ENCODE measurements at places on chromosomes 11 and 22.

DNA sequence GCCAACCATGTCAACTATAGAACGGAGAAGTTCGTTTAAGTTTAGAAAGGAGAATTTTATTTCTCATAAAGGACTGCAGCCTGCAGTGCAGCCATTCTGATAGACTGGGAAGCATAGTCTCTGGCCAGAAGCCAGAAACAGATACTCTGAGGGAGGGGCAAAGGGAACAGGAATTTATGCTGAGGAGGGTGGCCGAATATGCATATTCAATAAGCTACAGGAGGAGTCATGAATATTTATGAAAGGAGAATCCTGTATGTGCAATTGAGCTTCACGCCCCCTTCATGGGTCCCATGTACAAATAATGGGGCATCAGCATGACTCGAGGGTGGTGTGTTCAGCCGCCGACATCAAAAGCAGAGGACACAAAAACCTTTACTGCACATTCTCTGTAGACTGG, 199.9 kb downstream of the CWF19L2 start:
- DNase-seq: no peak

DNA sequence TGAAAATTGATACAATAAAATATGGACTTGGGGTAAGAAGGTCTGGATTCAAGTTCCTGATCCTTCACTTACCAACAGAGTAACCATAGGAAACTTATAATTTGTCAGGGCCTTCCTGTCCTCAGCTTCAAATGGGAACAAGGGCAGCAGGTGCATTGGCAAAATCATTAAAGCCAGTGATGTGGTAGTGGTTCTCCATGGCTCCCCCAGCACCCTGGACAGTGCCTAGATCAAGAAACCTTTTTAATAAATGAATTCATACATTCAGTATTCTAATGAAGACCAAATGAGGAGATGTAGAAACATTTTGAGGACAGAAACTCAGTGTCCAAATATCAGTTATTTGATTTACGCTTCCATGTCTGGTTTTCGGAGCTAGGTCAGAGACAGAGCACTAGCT, 51.1 kb downstream of the SPATA19 start:
- no peak for DNase-seq

- DNase-seq: no peak
Measured at GRCh38 chr11:113016905-113017304, 55.7 kb downstream of the NCAM1 start.

DNA sequence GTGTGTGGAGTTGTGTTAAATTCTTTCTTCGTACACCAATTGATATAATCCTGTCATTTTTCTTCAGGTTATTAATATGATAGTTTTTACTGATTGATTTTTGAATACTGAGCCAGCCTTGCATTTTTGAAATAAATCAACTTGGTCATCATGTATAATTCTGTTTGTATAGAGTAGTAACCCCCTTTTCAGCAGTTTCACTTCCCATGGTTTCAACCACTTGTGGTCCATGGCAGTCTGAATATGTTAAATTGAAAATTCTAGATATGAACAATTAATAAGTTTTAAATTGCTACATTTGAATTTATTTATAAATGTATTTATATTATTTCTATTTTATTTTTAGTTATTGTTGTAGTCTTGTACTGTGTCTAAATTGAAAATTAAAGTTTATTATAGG, 32.6 kb downstream of the MS4A6A start:
- DNase-seq: no peak

GRCh38 chr11:63609971-63610580, 4.2 kb downstream of the PLAAT3 start:
- no peak for DNase-seq

DNA sequence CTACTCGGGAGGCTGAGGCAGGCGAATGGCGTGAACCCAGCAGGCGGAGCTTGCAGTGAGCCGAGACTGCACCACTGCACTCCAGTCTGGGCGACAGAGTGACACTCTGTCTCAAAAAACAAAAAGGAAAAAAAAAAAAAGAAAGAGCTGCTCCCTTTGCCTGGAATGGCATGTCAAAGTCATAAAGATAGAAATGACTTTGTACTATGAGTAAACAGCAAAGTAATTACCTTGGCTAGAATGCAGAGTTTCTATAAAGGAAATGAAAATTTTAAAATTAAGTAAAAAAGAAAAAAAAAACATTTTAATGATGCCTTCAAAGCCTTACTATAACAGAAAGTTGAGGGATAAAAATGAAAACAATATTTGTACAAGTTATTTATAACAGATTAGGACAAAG, 10.1 kb downstream of the PPP2R1B start:
- DNase-seq: no peak

- DNase-seq: no peak
Measured at GRCh38 chr22:45468872-45469271, 33.8 kb upstream of the FBLN1 start.

DNA sequence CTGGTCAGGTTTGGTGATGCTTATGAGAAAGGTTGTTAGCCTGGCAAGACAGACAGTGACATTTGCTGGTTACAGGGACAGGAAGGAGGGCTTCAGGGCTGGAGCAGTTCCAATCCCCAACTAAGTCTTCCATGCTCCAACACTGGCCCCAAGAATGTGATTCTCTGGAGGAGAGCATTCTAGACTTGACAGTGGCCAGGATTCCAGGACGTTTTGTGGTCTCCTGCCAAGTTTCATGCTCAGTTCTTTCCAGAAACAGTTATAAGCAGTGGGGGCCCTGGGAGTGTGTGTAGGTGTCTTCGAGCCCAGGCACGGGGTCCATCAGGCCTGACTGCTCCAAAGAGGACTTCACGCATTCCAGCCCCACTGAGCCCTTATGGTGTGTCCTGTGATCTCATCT, 8.9 kb upstream of the GRK3 start:
- DNase-seq: no peak

- DNase-seq: no peak
Measured at GRCh38 chr11:44315947-44316658, 6.2 kb upstream of the ALX4 start.

DNA sequence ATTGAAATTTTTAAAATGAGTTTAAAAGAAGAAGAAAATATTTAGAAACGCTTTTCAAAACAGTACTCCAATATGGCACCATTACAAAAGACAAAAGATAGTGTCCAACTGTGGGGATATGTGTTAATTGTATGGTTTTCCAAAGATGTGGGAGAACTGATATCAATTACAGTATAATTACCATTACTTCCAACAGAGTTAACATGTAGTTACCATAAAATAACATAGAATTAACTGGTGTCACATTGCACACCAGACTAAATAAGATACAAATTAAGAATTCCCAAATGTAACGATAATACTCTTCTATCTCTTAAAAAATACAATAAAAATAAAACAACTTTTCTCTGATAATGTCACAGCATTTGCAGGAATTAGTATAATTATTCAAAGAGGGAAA, 329.5 kb downstream of the SOX6 start:
- DNase-seq: no peak

- no peak for DNase-seq
Measured at GRCh38 chr11:74135127-74135840, 35.5 kb downstream of the C2CD3 start.

- DNase-seq: peak; percentile 40
Measured at GRCh38 chr22:17266251-17266971, 47.2 kb upstream of the ADA2 start.

DNA sequence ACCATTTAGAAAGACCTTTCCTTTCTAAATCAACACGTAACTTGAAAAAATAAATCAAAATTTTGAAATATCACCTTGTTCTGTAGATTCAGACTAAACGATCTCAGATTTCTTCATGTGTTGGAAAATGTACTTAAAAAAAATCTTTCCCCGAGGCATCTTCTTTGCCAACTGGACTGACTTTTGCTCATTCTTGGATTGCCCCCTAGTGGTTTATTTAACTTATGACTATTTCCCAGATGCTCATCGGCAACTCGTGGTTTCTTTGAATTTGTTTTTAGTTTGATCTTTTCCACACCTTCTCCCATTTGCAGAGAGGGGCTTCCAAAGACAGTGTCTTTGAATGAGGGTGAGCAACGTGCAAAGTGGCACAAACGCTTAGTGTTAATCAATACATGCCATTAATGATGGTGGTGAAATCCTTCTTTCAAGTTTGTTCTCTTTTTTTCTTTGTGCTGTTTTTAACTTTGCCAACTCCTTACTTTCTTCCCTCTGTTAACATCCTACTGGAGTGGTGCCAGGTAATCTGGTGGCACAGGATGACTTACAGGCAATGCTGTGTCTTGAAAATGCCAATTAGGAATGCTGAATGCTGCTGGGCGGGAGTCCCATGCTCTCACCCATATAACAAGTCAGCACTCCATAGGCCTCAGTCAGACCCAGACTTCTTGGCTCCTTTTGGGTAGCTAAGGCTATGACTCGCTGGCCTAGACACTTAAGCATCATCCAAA, 18.3 kb downstream of the PRSS23 start:
- peak; percentile 29 for DNase-seq

- peak; percentile 59 for DNase-seq
Measured at GRCh38 chr11:13772223-13773046, 104.0 kb downstream of the FAR1 start.

DNA sequence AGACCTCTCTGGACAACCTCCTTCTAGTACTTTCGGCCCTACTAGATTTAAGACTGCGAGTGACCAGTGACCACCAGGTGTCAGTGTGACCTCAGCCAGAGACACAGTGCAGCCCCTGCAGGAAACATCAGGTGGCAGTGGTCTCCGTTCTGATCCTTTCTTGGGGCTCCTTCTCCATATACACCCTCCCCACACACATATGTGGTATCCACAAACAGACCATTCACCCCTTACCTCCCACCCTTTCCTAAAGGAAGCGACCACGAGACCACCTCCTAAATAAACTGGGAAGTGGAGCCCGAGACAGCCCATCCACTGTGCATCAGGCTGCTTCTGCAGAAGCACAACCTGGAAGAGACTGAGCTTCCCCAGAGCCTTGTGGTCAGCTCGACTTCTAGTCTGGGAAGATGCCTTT, 38.5 kb upstream of the CYP2D6 start:
- DNase-seq: peak; percentile 68

DNA sequence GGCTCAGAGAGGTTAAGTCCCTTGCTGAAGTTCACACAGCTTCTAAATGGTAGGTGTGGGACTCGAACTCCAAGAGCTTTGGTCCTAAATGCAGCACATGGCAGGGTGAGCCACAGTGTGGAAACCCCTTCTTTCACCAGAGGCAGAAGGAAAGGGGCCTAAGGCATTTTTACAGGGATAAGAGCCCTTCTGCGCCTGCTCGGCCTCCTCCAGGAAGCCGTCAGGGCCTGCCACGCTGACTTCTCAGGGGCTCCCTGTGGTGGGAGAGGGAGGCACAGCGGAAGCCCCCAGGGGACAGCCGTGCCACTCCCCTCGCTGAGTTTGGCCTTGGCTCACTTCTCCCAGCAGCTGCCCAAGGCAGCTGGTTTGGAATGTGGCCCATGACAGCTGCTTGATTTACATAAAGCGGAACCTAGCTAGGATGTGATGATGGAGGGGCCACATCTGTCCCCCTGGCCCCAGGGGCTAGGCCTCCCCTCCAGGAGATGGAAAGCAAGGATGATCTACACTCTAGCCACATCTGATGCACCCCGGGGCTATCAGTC, 35.4 kb downstream of the CD82 start:
- no peak for DNase-seq

GRCh38 chr11:12994476-12994875, 14.6 kb upstream of the RASSF10 start:
- no peak for DNase-seq

DNA sequence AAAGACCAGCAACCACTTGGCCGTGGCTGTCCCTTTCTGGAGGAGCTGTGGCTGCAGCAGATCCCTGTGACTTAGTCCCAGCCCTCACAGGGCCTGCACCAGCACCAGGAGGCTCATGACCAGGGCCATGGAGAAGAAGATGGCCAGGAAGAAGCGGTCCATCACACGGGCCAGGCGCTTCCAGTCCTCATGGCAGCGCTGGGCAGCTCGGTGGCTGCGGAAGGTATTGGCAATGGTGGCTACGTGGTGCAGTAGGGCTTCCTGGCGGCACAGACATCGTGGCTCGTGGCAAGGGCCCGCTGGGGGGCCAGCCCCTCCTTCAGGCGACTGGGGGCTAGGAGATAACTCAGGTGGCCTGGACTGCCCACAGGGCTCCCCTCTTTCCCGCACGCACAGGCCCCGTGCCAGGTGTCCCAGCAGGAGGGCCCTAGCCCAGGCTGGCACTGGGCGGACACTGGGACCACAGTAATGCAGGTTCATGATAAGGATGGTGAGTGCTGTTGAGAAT, 5.1 kb downstream of the CHRNA10 start:
- DNase-seq: no peak

DNA sequence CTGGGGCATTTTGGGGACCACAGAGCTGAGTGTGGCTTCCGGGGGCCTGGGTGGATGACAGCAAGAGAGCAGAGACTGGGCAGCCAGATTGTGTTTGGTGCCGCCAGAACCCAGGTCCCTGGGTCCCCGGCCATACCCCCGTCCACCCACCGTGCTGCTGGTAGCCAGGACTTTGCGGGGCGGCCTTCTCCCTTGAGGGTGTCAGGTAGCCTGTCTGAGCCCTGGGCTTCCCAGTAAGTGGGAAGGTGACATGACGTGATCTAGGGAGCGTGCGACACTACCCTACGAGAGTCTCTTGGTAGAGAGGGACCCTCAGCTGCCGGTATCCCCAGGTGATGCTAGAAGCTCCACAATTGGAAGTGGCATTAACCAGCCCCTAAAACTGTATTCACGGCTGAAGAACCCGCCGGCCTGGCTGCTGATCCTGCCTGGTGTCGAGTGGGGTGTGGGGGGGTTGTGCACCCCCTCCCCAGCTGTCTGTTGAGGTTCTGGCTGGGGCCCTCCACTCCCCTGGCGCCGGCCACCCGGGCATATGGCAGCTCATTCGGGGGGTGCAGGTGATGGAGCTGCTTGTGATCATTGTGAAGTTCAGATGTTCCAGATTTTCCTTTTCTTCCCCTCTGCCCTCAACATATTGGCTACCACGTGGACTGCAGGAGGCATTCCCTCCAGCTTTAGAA, 66.9 kb downstream of the MPPED1 start:
- DNase-seq: no peak

GRCh38 chr11:135062994-135063393, 651.0 kb upstream of the B3GAT1 start:
- no peak for DNase-seq

DNA sequence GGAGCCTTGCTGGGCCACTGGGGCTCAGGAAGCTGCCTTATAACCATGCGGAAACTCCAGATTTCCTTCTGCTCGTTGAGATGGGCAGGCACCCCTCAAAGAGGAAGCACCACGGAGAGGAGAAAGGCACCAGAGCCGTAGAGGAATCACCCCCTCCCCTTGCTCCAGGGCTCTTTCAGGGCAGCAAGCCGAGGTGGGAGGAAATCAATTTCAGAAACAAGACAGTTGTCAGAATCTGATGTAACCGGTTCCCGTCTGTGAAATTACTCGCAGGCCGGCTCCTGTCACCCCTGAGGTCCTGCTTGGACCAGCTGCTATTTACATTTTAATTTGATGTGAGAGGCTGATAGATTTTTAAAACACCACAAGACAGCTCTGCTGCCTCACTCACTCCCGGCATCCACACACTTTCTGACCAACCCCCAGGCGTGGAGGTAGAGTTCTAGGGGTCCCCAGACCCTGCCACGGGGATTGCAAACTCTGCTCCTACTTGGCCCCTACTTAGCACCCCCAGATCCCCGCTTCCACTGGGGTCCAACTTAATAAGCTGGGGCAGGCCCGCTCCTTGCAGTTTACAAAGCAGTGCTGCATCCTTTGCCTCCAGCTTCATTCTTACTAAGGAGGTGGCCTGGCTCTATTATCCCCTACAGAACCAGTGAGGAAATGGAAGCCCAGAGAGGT, 162.5 kb downstream of the CEP164 start:
- DNase-seq: no peak
